ENCODE measurements at places on chromosomes 1 and 21.

DNA sequence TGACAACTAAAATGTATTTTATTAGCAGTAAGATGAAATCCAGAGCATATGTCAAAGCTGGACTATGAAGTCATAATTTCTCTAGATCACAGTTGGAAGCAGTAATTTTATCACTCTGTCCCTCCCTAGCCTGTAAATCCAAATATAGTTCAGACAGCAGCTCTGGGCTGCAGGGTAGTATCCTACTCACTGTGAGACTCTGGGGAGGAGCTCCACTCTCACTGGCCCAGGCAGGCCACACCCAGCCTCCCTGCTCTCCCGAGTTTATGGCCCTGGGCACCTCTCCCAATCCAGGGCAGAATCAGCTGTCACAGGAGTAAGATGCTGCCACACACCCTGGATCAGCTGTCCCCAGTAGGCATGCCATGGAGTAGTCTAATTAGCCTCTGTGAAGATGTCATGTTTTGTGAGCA lies 131.1 kb downstream of the HLCS start:
- DNase-seq, result no peak

DNA sequence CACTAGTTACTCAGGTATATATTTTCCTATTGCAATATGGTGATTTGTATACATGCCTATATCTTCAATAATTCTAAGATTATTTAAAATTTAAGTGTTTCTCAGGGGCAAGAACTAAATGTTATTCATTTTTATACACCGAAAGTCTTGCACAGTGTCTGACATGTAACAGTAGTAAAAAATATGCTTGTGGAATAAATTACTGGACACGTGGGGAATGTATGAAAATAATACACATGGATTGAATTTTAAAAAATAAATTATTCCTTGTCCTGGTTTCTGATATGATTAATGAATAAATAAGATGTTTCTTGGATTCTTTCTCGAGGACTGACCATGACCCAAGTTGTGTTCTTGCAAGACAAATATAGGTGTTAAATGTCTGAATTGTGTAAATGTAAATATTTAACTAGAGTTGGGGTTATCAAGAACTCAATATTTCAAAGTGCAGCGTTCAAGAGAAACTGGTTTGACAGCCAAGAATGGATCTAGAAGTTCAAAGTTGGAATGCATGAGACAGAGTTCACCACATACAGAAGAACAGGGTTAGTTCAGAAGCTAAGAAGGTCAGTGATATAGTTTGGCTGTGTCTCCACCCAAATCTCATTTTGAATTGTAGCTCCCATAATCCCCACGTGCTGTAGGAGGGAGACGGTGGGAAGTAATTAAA lies 142.1 kb upstream of the SPAG17 start:
- DNase-seq, result no peak

GRCh38 chr1:244006381-244006901 lies 44.6 kb upstream of the ZBTB18 start:
- DNase-seq, result no peak

- DNase-seq, result no peak
Measured at GRCh38 chr1:69833536-69833935, 265.8 kb downstream of the LRRC7 start.

- DNase-seq, result peak; percentile 45
Measured at GRCh38 chr1:90045853-90046563, 51.1 kb downstream of the ZNF326 start.

DNA sequence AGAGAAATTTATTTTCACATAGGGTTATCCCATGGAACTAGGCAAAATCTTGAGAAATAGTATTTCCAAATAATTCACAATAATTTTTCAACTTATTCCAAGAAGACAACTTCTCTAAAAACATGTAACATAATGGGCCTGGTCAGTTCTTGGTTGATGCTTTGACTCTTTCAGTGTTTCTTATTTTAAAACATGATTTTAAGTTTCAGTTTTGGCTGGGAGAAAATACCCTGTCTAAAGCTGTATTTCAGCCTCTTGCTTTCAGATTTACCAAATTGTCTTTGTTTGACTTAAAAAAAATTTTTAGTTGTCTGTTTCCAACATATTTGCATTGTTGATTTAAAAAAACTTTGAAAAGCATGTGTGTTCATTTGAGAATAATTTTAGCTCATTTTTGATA lies 5.1 kb downstream of the OR2T4 start:
- DNase-seq, result no peak

DNA sequence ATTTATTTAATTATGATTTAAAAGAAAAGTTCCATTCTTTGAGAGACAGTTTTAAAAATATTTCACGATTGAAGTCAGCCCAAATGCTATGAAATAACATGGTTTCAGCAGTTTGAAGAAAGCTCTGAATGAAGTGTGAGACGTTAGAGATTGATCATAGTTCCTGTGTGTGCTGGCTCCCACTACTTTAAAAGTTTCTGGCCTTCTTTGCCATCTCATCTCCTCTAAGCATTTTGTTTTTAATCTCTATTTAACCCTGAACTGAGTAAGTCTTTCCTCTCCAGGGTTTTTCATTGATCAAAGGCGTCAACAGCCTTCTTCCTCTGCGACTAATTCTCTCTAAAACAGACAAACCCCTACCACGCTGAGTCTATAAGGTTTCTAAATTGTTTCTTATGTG lies 225.3 kb upstream of the B3GALT2 start:
- no peak for DNase-seq

DNA sequence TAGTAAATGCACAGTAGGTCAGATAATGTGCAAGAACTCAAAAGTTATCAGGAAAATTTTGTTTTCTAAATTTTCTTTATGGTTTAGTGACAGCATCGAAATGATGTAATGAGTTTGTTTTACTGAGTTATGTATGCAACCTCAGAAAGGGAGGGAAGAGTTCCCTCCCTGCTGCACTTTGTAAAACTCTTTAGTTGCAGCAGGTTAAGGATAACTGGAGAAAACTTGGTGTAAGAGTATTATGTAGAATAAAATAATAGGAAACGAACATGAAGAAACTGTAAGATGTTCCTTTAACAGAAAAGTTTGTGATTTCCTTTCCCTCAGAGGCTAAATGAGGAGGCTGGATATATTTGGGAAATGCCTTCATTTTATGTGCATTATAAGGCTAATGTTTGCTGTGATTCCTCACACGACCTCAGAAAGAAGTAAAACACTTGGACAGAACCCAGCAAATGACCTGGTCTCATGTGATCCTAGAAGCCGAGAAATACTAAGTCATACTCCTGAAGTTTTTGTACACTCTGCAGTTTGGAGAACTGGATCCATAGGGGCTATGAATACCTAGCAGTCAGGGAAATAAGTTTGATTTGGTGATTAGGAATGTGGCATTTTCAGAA lies 35.4 kb downstream of the ADGRL2 start:
- DNase-seq, result peak; percentile 10

- no peak for DNase-seq
Measured at GRCh38 chr1:207676153-207676552, 31.2 kb downstream of the CR1L start.

DNA sequence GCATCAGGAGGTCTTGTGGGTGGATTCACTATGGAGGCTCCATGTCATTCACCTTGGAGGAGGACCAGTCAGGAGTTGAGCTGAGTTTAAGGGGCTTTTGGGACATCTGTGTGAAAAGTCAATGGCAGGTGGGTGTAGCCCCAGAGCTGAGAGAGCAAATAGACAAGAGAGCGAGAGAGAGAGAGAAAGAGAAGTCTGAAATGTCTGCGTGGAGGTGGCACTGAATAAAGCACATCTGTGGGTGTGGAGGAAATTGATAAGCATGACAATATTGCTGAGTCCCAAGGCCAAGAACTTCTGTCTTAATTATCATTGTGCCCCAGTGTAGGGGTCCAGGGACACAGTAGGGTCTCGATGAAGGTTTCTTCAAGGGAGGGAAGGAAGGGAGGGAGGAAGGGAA lies 79.5 kb upstream of the VAMP3 start:
- DNase-seq, result no peak

DNA sequence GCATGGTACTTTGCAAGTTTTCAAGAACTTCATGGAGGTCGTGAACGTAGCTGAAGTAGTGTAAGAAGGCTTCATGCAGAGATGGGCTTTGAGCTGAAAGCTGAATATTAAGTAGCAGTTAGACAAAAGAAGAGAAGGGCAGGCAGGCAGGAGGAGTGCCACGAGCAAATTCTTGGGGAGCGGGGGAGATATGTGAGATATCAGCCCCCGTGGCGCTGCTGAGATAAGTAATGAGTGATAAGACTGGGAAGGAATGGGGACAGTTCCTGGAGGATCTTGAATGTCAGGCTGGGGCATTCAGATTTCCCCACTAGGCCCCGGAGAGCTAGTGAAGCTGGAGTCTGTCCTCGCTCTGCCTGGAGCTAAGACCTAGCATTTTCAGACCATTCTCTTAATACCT lies 27.9 kb upstream of the KIRREL1 start:
- DNase-seq, result no peak

DNA sequence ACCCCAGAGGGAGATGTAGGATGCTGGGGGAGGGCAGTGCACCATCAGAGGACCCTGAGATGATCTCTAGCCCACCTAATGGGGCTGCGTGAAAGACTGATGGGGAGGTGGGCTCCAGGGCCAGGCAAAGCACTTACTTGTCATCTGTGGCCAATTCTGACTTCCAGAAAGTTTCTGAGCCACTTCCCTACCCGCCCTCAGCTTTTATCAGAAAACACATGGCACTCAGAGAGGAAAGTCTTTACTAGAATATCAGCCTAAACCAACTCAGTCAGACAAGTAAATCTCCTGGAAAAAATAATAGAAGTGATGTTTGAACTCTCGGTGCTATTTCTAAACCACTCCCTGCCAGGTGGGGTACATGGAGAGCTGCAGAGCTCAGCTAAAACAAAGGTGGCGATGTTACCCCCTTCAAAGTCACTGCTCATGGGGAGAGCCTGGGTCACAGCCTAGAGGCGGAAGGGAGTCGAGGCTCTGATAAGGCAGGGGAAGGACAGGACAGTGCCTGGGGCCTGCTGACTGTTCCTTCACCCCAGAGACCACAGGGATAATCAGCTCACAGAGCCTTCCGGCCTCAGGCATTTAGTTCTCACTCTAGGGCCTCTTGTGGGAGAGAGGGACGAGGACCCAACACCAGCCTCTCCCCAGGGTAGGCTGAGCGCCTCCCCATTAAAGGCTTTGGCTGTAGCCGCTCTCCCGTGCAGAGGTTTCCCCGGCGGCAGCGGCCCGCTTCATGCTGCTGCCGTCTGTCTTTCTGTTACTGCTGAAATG lies 14.2 kb downstream of the SMIM12 start:
- no peak for DNase-seq

Measured in astrocyte of the hippocampus (primary cell).